ENCODE measurements at places on chromosomes 12 and 14. TPM values are rescaled to one million over a fixed set of nuclear protein-coding genes. Genes with fewer than 3 reads are reported as not detected.

GRCh38 chr14:22466491-22466890, 122.5 kb downstream of the DAD1 start:
- no peak for DNase-seq

- DNase-seq: no peak
Observed at GRCh38 chr12:69348162-69348938, at the start of gene LYZ. TSS of gene LYZ (plus strand) at chr12:69348381. CDS start at chr12:69348409, 28 bp downstream.

DNA sequence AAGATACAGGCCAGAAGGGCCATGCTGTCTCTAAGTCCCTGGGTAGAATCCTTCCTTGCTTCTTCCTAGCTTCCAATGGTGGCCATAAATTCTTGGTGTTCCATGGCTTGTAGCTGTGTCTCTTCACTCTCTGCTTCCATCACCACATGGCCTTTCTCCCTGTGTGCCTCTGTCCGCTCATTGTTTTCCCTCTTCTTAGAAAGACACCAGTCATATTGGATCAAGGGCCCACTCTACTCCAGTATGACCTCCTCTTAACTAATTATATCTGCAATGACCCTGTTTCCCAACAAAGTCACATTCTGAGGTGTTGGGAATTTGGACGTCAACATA, 7.6 kb upstream of the MAP1LC3B2 start:
- no peak for DNase-seq

GRCh38 chr12:110199339-110200123, 75.4 kb downstream of the IFT81 start:
- DNase-seq: no peak

DNA sequence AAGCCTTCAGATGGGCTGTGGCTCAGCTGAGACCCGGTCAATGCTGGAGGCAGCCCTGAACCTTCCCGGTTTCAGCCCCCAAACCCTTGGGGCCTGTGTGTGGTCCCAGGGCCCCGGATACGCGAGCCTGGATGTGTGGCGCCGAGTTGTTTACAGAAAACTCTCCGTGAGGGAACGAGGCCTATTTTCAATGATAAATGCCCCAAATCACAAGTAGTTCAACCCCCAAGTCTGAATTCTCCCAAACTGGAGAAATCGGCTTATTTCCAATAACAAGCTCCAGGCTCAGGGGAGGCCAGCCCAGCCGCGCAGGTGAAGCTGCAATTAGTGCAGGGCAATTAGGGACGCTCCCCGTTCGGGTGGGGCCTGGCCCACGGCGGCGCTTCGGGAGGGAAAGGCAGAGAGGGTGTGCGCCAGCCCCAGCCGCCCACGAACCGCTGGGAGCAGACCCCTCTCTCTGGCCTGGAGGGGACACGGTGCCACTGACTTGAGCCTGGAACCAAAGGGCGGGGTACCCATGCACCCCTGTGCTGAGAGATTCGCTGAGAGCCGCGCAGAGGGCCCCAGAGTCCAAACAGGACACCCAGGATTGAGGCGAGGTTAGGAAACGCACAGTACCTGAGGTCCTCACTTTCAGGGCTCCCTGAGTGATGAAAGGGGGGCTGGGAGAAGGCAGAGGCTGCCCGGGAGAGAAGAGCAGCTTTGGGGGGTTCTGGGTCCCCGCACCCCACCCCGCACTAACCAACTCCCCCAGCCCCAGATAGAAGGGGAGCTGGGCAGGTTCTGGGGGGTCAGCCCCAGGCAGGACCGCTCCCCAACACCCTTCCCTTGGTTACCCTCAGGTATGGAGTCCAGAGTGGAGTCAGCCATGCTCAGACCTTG, 14.2 kb upstream of the ANKRD9 start:
- DNase-seq: no peak

The FGD4 gene
- 17.3 TPM for total RNA-seq

Measured in Right ventricle myocardium superior (tissue), 1 donor.